Activated CD4-positive, alpha-beta memory T cell treated with anti-CD3 and anti-CD28 coated beads, Interleukin-2, amount 10 ng/mL, durations not matched to agents 7 days and 5 days (primary cell): ENCODE measurements at places on chromosomes 6 and 20.

- DNase-seq = no peak
Measured at GRCh38 chr6:148617530-148617929, 129.3 kb upstream of the UST start.

GRCh38 chr20:63498960-63499337 is at the start of gene EEF1A2:
Gene EEF1A2, minus strand, starts transcription at chr20:63499083. Its CDS starts 1,320 bp downstream, at chr20:63497763.
- peak; percentile 39 for DNase-seq

DNA sequence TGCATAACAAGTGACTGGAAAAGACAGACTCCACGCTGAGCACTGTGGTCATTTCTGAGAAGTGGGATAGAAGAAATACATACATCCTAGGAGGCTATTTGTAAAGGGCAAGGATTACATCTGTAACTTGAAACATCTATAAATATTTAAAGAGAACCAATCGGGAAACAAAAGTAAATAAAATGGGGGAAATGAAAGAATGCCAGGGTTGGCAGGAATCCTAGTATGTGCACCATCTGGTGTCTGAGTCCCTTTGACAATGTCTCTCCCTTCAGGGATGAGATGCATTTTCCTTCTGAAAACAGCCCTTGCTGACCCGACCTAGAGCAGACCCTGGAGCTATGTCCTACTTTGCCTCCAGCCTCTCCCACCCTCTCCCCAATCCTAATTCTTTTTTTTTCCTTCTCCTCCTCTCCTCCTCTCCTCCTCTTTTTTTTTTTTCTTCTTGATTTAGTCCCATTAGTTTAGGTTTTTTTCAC is 53.2 kb downstream of the VSTM2L start:
- no peak for DNase-seq

DNA sequence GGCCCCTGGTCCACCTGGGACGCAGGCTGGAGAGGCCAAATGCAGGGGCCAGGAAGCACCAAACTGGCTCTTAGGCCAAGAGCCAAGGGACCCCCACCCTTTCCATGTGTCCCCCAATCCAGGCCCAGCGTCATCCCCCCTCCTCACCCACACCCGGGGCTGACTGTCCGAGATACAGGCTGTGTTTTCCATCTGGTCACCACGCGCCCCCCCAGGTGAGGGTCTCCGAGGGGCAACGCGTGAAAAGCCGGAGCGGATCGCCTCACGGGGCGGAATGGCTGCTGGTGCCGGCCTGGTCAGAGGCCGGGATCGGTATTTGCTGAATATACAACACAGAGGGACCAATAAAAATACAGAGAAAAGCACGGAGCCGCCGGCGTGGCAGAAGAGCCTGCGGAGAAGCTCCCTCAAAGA is 5.2 kb upstream of the ABHD16B start:
- no peak for DNase-seq

DNA sequence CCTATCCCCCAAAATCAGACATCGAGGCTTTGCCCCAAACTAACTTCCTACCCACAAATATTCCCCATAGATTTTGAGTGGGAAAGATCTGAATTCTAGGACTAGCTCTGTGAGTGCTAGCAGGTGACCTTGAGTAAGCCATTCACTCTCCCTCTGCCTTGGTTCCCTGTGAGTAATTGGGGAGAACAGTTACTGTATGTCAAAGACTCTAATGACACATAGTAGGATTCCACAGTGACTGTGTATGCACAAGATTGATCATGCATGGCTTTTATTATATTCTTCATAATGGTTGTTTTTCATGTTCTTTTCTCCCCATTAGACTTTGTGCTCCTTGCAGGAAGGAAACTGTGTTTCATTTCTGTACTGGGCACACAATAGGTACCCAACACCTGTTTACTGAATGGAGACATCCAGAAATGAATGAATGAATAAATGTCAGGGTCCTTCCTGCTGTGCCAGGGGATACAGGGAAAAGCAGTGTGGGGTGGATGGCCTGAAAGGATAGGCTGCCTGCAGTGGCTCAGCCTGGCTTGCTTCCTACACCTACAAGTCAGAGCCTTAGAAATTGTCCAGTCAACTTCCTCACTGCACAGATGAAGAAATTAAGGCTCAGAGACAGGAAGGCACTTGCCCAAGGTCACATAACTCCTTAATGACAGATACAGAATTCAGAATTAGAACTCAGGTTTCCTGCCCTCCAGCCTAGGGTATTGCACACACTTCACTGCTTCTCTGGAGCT is 901 bp upstream of the TMEM151B start:
- no peak for DNase-seq

DNA sequence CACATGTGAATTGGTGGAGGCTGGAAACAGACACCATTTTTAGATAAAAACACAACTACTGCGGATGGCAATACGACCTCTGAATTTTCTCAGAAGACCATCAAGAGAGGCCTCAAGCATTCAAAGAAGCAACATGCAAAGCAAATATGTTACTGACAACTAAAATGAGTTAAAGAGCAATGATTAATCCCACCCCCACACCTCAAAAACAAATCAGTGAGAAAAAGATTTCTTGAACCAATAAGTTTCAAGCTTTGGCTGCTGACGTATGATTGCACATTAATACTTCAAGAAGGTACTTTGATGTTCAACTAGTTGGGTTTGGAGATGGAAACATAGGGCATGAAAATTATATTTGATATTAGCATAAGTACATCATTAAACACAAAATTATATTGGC is 982 bp downstream of the MMUT start:
- DNase-seq = no peak

DNA sequence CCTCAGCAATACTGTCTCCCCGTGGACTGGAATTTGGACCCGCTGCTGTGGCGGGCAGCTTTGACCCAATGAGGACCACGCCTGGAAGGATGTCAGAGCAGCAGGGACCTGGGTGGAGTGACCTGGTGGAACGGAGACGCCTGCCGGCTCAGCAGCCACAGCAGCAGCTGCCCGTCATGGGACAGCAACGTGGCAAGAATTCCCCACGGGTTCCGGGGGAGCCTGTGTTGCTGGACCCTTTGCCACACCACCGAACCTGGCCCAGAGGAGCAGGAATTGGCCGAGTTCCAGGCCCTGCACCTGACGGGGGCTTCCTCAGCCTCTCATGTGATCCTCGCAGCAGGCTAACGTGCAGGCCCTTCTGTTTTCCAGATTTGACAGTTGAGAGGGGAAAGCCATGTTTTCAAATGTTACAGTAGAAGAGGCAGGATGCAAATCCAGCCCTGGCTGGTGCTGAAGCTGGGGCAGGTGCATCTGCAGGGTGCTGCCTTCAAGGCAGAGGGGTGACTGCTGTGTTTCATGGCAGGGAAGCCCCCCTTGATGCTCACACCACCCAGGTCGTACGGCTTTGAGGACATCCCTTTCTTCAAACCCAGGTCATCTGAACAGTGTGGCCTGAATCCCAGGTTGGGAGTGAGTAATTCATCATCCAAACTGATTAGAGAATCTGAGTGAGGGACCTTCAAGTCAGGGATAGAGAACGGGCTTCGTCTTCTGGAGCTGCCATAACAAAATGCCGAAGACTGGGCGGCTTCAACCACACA is 93.4 kb downstream of the THBS2 start:
- DNase-seq = no peak

DNA sequence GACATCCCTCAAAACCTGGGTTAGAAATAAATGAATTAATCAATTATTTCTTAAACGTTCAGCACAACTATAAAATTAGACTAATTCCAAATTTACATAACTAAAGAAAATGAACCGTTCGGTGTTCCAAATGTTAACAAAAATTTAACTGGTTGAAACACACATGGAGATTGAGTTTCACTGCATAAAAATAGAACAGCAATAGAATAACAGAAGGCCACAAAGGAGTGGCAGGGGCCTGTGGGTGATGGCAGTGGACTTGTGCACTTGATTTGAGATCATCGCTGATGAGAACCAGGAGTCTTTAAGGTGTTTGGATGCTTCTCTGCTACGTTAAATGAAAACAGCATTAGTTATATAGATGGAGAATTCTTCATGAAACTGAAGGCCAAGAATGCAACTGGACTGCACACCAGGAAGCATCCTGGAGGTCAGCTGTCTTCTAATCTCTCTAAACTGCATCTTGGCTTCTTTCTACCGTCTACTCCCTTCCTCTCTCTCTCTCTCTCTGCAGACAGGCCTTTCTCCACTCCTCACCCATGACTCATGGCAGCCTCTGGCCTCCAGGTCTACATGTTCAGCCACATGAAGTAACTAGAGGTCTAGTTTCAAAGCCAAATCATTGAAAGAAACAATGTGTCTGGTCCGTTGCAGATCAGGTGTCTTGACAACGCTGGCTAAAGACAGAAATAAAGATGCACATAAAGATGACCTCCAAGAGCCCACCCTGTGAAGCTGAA is 111.3 kb downstream of the SIM1 start:
- no peak for DNase-seq

- DNase-seq = no peak
Measured at GRCh38 chr6:133432021-133432989, 191.1 kb downstream of the EYA4 start.

DNA sequence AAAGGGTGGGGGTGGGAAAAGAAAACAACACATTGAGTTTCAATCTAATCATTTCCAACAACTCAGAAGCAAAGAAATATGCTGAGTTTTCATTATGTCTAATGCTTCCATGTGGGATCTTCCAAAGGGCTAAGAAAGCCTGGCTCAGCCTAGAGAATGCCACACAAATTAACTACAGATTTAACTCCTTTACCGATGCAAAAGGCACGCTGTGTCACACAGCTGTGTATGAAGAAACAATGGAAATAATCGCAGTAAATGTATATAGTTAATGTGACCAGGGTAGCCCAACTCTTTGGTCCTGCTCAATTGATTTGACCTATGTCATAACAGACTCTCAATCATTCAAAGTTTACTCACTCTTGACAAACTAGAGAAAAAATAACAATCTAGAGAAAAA is 17.8 kb downstream of the B4GALT5 start:
- no peak for DNase-seq

- DNase-seq = peak; percentile 49
Measured at GRCh38 chr6:75204217-75204958, 1.5 kb downstream of the COL12A1 start.

- DNase-seq = no peak
Measured at GRCh38 chr6:145878591-145879295, 64.1 kb upstream of the FBXO30 start.

GRCh38 chr6:24430086-24430485 is 27.4 kb downstream of the MRS2 start:
- DNase-seq = no peak

DNA sequence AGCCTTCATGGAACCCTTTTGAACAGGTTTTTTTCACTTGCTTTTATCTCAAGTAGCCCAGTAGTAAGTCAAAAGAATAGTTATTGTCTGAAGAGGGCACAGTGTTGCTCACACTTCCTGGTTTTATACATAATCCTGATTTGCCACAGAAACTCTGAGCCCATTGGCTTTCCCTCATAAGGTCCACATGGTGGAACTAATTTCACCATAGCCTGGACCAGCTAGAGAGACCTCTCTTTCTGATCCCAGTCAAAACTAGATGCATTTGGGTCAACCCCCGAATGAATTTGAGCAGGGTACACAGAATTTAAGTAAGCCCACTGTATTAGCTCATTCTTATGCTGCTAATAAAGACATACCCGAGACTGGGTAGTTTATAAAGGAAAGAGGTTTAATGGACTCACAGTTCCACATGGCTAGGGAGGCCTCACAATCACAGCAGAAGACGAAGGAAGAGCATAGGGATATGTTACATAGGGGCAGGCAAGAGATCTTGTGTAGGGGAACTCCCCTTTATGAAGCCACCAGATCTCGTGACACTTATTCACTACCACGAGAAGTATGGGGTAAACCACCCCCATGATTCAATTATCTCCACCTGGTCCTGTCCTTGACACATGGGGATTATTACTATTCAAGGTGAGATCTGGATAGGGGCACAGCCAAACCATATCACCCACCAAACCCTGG is 6.2 kb downstream of the RWDD2A start:
- no peak for DNase-seq

- no peak for DNase-seq
Measured at GRCh38 chr6:42493914-42494539, 42.3 kb upstream of the TRERF1 start.

- DNase-seq = no peak
Measured at GRCh38 chr6:15516923-15517560, 145.8 kb downstream of the DTNBP1 start.

DNA sequence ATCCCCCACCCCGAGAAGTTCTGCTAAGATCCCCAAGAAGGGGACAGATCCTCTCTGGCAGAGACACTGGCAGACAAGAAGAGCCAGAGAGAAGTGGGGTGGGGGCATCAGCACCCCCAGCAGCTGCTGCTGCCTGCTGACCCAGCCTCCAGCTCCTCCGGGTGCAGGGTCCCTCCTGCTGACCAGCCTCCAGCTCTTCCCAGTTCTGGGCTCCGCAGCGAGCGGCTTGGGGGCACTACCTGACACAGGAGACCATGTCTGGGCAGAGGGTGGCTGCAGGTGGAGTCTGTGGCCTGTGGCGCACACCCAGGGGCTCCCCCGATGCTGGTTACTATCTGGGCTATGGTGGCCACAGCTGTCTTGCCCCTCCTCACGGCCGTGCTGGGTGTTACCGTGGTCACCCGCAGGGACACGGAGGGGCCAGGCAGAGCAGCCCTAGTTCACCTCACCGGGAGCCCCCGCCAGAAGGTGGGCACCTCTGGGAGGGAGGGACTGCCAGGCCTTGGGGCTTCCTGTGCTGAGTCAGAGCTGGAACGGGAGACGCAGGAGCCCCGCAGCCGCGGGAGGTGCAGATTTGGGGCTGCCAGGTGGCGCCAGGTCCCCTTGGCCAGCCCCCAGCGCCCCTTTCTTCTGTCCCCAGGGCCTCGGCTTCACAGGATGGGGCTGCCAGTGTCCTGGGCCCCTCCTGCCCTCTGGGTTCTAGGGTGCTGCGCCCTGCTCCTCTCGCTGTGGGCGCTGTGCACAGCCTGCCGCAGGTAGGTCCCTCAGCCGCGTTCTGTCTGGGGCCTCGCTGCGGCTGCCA is 630 bp downstream of the LIME1 start:
- peak; percentile 75 for DNase-seq

DNA sequence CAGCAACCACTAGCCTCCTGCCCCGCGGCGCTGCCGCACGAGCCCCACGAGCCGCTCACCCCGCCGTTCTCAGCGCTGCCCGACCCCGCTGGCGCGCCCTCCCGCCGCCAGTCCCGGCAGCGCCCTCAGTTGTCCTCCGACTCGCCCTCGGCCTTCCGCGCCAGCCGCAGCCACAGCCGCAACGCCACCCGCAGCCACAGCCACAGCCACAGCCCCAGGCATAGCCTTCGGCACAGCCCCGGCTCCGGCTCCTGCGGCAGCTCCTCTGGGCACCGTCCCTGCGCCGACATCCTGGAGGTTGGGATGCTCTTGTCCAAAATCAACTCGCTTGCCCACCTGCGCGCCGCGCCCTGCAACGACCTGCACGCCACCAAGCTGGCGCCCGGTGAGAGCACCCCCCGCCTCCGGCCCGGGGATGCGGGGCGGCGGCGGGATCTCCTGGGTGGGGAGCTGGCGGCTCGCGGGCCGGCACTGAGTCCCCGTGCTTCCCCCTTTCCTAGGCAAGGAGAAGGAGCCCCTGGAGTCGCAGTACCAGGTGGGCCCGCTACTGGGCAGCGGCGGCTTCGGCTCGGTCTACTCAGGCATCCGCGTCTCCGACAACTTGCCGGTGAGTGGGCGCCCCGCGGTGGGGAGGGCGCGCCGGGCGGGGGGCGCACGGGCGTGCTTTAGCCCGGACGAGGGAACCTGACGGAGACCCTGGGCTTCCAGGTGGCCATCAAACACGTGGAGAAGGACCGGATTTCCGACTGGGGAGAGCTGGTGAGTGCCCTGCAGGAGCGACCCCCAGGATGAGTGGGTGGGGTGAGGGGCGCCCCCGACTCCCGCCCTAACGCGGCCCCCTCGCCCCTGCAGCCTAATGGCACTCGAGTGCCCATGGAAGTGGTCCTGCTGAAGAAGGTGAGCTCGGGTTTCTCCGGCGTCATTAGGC is 585 bp downstream of the PIM1 start:
- DNase-seq = peak; percentile 58
